Esophagus squamous epithelium (tissue), 5 donors: ENCODE measurements at places on chromosomes 2 and 18.

- DNase-seq: no peak
Measured at GRCh38 chr2:86243950-86244733, 44.9 kb downstream of the MRPL35 start.

DNA sequence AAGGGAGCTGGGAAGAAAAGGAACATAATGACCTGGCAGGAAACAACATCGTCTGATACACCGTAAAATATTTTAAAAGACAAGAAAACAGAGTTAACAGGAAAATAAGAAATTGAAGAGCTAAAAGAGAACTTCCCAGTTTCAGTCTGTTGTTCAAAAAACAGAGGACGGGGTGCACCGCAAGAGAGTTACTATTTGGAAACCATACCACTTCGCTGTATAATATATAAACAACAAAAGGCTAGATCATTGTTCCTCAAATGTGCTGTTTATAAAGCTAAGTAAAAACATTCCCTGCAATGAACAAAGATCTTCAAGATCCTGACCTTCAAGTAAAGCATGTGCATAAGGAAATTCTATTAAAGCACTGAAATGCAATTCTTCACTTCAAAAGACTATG is 2.1 kb downstream of the PPP3R1 start:
- DNase-seq: no peak

DNA sequence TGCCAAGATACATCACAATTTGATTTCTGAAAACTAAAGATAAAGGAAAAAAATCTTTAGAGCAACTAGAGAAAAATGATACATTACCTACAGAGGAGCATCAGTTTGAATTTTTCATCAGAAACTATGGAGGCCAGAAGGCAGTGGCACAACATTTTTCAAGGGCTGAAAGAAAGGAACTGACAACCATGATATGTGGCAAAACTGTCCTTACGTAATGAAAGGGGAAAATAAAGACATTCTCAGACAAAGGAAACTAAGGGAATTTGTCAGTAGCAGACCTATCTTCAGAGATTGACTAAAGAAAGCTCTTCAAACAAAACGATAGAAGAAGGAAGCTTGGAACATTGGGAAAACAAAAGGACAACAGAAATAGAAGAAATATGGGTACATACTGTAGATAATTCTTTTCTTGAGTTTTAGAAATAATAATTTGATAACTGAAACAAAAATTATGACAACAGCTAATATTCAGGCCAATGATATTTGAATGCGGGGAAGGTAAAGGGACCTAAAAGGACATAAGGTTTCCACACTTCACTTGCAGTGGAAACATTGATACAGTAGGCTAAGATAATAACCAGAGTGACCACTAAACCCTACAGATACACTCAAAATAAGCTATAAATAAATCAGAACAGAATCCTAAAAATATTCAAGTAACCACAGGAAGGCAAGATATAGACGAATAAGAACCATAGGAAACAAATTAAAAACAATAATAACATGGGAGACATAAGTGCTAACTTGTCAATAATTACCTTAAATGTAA is 70.0 kb upstream of the NPAS2 start:
- DNase-seq: no peak

- DNase-seq: no peak
Measured at GRCh38 chr18:72530622-72531021, 13.5 kb downstream of the CBLN2 start.

DNA sequence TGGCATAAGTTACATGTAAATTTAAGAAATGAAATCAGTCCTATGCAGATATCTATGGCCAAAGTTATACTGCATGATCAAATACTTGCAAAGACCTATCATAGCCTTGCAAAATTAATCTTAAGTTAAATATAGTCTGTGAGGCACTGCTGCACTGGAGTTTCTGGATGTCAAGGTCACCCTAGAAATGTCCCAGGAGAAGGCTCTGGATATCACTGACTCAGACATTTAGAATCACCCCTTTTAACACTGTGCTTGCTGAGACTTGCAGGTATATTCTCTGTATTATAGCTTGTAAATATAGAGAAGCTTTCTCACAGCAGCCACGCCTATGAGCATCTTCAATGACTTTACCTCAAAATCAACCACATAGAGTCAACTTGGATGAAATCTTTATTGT is 51.5 kb downstream of the ETAA1 start:
- no peak for DNase-seq

GRCh38 chr2:96109931-96110511 is 6.3 kb downstream of the ADRA2B start:
- no peak for DNase-seq

GRCh38 chr2:44191739-44192138 is 23.1 kb downstream of the PPM1B start:
- DNase-seq: no peak

DNA sequence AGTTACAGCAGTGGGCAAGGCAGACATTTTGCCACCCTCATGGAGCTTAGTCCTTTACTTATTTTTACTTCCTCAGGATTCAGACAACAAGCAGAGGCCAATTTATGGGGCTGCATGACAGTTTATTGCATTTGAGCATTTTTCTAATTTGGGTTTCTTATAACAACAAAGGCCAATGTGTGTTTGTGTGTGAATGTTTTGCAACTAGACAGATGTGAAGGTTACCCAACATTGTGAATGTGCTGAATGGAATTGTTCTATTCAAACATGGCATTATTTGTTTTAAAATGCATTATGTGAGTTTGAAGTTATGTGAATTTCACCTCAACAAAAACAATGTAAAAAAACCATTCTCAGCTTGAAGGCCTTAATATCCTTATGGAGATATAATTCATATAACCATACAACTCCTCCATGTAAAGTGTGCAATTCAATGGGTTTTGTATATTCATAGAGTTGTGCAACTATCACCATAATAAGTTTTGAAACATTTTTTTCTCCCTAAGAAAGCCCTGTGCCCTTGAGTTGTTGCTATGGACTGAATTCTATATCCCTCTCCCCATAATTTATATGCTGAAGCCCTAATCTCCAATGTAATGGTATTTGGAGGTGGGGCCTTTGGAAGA is 57.3 kb downstream of the CCDC195 start:
- DNase-seq: no peak

GRCh38 chr2:215358891-215359575 is 47.2 kb downstream of the ATIC start:
- DNase-seq: no peak

DNA sequence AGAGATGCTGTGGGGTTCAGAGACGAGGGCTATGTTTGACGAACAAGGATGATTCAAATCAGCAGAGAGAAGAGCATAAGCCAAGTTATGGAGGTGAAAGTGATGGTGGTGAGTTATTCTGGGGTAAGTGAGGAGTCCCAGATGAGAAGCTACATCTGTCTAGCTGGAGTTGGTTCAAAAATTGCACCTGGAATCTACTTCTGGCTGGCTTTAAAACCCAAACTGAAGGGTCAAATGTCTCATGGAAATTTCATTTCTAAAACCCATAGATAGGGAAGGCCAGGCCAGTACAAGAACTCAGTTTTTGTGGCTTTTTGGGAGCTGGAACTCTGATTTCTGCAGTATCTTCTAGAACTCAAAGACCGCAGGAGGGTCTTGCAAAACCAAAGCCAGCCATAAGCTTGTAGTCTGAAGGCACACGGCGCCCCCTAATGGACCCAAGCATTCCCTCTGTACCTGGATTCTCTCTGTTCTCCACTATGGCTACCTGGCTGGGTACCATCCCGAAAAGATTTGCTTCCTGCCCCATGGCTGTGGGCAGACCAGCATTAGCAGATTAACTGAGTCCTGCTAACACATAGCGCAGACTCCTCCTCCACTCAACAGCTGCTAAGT is 229.1 kb upstream of the SLC14A2 start:
- DNase-seq: no peak

DNA sequence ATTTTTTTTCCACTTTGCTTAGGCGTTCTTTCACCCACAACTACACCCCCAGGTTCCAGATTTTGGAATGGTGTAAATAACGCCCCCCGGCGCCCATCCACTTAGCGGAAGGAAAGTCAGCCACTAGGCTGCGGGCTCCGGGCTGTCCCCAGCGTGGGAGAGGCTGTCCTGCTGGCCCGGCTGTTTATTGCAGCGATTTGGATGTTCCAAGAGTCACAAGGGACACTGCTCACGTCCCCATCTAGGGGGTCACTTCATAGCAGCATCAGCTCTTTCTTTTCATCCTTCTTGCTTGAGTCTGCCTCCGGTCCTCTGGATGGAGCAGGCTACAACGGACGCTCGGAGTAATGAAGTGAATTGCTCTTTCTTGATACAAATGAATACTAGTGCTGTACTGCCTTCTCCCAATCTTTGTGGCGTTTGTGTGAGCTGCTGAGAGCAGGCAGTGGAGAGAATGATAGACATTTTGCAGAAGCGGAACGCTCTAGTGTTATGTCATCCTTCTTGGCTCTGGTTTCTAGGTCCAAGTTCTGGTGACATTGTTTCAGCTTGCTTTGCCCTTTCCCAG is 50.7 kb upstream of the PAIP2B start:
- no peak for DNase-seq

DNA sequence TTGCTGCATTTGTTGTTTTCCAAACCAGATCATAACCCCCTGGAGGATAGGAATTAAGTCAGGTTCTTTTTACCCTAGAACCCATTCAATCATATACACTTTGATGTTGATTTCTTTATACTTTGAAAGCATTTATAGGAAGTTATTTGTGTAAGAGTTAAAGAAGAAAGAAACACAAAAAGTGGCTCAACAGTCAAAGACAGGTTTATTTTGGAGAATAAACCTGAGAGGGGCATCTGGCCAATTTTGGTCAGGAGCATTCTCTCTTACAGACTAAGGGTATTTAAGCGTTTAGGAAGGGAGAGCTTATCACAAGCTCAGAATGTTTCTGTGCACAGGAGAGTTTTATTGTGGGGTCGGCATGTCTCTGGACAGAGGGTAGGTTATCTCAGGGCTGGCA is 398.0 kb downstream of the SPAG16 start:
- no peak for DNase-seq

DNA sequence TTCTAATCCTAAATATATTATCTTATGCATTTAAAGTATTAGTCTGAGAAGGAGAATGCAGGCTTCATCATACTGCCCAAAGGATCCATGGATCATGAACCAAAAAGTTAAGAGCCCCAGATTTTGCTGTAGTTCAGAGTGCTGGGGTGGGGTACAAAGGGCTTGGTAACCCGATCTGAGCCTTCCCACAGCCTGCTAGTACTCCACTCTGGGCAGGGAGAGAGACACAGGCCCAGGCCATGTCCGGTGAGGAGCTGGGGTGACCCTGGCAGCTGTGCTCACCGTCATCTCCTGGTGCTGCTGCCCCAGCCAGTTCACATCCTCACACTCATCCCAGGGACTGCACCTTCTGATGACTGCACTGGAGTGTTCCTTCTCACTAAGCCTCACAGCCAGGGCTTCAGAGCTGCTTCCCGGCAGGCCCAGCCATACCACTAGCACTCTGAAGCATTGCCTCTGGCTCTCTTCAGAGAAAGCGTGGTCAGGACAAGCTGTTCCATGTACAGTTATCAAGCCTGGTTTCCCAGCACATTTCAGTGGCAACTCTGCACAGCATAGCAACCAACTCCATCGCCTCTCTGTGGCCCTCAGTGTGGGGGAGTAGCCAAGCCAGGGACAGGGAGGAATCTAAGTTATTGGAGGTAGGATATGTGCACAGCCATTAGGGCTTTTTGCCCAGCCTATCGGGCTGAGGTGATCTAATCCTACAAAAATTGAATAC is 189.0 kb upstream of the CTAGE1 start:
- no peak for DNase-seq

- DNase-seq: no peak
Measured at GRCh38 chr18:78639006-78639950, 340.3 kb upstream of the SALL3 start.

- DNase-seq: no peak
Measured at GRCh38 chr2:197254776-197255530, 55.6 kb downstream of the ANKRD44 start.

- DNase-seq: no peak
Measured at GRCh38 chr2:111523009-111523408, 361.0 kb downstream of the ANAPC1 start.

DNA sequence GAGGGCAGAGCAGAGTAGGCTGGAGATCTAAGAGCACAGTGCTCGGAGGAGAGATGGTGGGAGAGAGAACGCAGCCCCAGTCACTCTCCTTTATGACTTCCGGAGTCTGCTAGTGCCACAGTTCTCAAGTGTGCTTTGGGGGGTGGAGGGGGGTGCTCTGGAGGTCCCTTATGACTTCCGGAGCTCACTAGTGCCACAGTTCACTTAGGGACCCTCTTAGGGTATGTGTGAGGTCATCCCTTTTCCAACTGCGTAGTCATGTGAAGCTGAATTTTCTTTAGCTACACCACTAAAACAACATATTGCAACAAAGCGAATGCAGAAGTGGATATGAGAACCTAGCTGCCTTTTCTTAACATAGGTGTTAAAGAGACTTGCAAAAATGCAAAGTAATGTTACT is 153.7 kb upstream of the KCTD1 start:
- no peak for DNase-seq

GRCh38 chr2:236086971-236087465 is 81.2 kb downstream of the GBX2 start:
- no peak for DNase-seq

GRCh38 chr2:157509744-157510143 is 65.9 kb upstream of the CYTIP start:
- DNase-seq: no peak

DNA sequence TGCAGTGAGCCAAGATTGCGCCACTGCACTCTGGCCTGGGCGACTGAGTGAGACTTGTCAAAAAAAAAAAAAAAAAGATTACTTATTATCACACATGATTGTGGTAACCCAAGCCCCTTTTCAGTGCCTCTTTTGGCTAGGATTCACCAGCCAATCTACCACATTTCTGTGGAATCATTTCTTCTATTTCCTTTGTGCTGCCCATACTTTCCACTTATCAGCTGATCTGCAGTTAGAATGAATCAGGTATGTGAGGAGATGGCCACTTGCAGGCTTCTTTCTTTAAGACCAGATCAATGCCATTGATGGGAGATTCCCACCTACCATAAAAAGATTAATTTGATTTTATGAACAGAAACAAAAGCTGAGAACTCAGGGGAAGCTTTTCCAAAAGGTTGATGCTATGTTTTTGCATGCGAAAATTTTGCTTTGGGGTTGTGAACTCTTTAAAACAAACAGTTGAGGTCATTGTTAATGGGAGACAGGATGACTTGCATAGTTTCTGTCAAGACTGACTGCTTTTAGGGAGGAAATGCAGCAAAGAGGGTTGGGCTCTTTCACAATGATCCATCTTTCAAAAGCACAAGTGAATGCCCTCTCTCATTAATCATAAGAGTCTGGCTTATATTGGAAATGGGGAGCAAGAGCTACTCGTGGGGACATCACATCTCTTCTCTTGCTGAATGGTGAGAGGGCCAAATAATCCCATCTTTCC is 66.9 kb upstream of the CYP26B1 start:
- no peak for DNase-seq

- DNase-seq: no peak
Measured at GRCh38 chr18:9575558-9575957, 38.8 kb downstream of the PPP4R1 start.

GRCh38 chr18:5891184-5891853 is 4.0 kb downstream of the TMEM200C start:
- no peak for DNase-seq

DNA sequence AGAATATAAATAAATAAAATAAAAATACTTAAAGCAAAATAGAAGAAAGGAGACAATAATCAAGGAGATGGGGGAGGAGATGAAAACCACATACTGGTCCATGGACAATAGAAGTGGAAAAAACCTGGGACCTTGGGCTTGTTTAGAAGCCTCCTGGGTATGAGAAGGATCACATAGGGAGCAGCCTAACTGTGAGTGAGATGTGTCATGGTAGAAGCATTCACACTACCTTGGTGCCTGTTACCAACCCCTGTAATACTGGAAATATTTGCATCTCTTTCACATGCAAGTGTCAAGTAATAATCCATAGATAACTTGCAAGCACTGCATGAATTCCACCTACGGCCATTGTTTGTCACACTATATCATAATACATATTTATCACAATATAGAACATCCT is 23.2 kb upstream of the RNF103 start:
- DNase-seq: no peak
